ENCODE measurements at places on chromosomes 1 and 21. TPM values are rescaled to one million over a fixed set of nuclear protein-coding genes. Genes with fewer than 3 reads are reported as not detected.

DNA sequence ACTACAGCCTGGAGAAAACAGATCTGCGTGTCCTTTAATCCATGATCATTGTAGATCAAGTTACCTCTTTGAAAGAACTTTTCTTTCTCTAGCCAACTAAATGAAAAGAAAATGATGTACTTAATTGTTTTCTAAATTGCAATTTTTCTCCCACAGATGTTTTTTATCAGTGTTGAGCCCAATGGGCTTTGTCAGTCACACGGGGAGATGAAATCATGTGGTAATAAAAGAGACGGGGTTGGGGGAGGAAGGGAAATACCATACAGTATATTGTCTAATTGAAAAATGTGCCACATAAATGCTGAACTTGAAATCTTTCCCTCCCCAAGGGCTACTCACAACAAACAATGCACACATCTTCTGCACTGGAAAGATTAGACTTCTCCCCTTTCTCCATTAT, 58.4 kb downstream of the NTMT2 start:
- DNase-seq = no peak

GRCh38 chr1:151070474-151071276, at the start of gene GABPB2:
TSS of gene GABPB2 (plus strand) at chr1:151070761. CDS start at chr1:151088190, 17,429 bp downstream.
- DNase-seq = peak; percentile 81

GRCh38 chr1:147892216-147892615, 10.4 kb upstream of the GJA8 start:
- no peak for DNase-seq

Gene PTGER3
- total RNA-seq = 0.86 TPM

Data from T-helper 17 cell (primary cell).